ENCODE measurements at places on chromosomes 12 and 14.

DNA sequence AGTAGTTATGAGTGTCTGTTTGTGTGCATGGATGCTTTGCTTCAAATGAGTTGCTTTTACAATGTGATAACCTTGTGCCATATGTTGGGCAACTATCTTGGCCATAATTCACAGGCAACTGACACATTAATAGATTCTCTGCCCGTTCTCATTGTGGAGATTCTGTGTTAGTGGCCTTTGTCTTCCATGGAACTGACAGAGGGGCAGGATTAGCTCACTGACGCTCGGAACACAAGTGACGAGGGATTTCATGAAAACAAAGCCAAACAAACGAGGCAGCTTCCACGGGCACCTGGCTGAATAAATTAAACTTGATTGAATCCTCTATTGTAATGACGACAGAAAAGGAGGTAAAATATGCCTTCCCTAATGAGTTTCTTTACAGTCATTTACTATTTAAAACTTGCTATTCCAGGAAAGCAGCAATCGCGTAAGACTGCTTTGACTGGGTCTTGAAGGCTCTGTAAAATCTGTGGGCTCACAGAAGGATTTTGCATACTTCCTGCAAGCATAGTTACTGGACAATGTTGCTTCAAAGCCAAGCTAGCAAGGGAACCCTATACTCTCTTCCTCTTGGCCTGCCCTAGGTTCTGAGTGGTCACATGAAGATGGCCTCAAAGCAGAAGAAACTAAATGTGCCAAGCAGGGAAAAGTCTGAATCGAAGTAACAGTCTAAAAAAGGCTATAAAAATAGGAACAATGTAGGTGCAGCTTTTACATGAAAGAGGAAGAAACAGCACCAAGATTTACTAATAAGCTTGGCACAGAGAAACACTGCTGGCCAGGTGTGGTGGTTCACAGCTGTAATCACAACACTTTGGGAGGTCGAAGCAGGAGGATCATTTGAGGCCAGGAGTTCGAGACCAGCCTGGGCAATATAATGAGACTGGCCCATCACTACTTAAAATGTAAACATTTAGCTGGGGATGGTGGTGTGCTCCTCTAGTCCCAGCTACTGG is 28.1 kb upstream of the SINHCAF start:
- DNase-seq, result no peak

- DNase-seq, result no peak
Observed at GRCh38 chr12:104352106-104352713, 48.7 kb downstream of the EID3 start.

GRCh38 chr12:54997929-54998522 is 13.5 kb upstream of the TESPA1 start:
- DNase-seq, result no peak

GRCh38 chr14:80215081-80215480 is 3.8 kb upstream of the DIO2 start:
- DNase-seq, result no peak

DNA sequence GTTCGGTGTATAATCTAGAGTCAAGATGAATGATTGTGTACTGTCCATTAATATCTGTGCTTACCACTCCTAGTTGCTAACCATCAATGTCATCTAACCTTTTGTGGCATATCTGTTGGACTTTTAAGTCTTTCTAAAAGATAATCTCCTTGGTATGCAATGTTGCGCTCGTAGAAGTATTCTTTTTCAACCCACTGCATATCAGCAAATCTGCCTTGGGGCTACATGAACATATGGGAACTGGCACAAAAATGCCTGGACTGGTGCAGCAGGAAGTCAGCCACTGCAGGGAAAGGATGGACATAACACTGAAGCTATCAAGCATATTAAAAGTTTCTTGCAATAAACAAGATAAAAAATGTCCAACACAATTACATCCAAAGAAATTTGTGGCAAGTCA is 124.3 kb upstream of the SLC38A4 start:
- DNase-seq, result no peak

DNA sequence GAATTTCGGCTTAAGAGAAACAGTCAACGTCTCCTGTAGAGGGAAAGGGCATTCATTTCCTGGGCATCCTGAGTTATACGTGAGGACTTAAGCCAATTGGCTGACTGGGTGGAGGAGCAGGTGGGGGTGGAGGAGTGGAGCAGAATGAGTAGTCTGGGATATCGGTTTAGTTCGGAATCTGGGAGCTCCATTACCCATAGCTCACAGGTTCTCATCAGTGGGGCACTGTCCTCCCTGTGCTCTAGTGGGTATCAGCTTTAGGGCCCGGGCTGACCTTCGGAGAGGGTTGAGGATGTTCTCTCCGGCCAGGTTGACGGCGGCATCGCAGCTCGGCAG is 704 bp downstream of the SDR39U1 start:
- no peak for DNase-seq

- DNase-seq, result no peak
Observed at GRCh38 chr12:69435644-69436043, 34.5 kb upstream of the FRS2 start.

GRCh38 chr12:82530394-82530793 is 156.3 kb upstream of the TMTC2 start:
- no peak for DNase-seq

DNA sequence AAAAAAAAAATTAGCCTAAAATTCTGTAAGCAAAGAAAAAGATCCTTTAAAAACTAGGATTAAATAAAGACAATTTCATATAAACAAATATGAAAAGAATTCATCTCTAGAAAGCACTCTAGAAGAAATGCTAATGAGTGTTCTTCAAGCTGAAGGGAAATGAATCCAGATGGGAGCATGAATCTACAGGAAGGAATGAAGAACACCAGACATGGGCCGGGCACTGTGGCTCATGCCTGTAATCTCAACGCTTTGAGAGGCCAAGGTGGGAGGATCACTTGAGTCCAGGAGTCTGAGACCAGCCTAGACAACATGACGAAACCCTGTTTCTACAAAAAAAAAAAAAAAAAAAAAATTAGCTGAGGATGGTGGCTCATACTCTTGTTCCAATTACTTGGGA is 297.2 kb downstream of the FBXL14 start:
- no peak for DNase-seq

DNA sequence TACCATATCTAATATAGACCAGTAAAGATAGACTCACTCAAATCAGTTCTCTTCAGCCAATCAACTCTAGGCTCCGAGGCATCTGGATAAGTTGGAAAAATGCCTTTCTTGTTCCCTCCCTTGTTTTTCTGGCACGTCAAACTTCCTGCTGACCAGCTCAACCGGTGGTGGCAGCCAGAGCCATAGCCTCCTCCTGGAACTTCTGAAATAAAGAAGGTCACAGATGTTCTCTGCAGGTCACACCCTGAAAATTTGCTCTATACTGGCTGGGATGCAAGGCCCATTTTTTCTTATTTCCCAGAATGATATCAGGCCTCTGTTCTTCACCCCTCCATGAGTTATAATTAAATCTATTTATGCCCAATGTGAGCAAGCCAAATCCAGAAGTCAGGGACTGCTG is 81.9 kb downstream of the BMP4 start:
- no peak for DNase-seq

DNA sequence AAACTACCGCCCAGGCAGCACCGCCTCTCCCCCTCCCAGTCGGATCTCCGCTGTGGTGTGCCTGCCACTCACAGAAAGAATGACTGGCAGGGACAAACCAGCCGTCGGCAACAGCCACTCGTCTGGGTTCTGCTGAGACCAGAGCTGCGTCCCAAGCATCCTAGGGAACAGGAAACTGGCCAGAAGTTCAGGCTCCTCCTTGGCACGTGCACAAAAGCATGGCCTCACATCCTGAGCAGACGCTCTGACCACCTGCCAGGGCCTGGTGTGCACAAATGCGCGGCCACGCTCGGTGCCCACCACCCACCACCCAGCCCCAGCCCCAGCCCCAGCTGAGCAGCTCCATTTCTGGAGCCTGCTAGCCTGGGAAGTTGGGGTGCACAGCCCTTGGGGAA is 214.8 kb downstream of the DPF3 start:
- DNase-seq, result no peak

DNA sequence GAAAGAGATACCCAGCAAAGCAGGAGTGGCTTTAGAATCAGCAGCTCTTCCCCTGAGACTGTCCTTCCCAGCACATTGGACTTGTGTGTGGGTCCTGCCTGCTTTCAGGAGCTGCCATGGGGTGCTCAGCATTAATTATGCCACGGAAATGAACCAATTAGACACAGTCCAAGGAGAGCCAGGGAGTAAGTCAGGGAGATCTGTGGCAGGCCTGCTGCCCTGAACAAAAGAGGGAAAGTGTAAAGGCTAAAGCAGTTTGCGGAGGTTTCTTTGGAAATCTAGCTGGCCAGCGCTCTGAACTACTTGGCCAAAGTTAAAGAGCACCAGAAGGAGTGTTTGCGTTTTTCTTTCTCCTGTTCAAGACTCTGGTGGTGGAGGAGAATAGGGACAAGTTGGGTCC is 65.7 kb upstream of the SRSF5 start:
- DNase-seq, result no peak

DNA sequence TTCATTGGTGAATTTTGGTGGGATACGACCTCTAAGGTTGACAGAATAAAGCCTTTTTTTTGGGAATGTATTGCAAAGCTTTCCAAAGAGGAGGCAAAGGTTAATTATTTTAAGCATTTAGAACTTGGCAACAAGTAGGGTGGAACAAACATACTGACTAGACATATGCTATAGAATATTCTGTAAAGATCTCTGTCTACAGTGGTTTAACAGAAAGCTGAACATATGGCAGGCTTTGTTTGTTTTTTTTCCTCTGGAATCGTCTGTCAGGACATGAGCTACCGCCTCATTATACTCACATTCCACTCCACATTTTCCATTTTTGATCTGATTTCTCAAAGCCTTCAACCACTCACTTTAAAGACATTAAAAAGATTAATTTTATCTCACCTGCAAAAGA is 153.4 kb upstream of the PELI2 start:
- no peak for DNase-seq

DNA sequence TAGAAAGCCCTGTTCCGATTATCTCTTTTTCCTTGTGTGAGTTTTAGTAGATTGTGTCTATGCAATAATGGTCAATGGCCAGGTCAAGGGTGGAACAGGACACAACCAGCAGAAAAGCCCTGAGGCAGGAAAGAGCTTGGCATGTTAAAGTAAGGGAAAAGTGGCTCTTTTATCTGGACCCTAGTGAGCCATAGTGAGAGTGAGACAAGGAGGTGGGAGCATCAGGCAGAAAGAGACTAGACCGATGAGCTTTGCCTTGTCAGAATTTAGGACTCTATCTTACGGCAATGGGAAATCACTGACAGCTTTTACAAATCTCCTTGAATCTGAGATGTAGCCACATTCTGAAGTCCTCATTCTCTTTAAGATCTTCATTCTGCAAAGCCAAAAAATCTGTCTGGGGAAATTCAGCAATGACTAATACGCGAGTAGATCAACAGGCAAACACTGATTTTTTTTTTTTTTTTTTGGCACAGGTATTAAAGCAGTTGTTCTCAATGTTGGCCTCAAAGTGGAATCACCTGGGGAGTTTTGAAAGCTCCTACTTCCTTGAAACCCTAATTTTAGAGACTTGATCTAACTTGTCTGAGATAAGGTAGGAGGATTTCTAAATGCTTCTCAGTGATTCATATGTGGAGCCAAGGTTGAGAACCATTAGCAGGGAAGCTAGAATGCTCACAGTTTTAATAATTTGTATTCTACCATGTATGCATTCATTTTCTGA is 33.9 kb downstream of the TMEM19 start:
- no peak for DNase-seq

DNA sequence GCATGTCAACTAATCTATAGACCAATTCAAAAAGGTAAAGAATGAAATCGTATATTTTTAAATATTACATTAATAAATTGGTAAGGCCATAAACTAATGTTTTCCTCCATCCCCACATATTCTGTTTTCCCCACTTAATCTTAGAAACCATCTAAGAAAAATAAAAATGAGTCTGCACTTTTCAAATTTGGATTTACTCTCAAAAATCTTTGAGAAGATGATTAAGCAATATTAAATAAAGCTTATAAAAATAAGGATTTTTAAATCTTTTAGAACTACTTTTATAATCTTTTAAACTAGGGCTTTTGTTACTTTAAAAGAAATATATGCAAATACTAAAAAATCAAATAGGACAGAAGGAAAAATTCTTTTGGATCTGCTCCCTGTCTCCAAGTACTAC is 10.6 kb upstream of the HAL start:
- no peak for DNase-seq

GRCh38 chr12:91910871-91911388 is 234.7 kb downstream of the BTG1 start:
- no peak for DNase-seq

DNA sequence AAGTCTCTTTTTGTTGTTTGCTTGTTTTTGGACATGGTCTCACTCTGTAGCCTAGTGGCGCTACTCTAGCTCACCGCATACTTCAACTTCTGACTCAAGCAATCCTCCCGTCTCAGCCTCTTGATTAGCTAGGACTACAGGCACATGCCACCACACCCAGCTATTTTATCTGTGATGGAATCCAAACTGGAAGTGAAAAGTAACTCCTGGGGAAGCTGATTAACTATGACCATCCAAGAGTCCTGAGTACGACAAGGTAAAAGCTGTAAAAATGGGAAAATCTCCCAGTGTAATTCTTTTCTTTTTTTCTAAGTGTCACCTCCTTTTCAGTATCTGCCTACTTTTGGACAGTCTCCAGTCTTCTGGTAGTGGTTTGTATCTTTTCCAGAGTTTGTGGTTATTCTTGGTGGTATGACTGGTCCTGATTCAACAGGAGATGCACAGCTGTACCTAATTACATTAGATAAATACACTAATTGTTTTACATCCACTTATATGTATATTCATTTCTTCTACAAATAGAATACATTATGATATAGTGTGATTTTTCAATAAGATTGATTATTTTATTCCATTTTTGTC is 97.8 kb downstream of the SLC6A15 start:
- DNase-seq, result no peak

GRCh38 chr12:53980104-53980801 is 4.7 kb upstream of the HOXC10 start:
- DNase-seq, result no peak

DNA sequence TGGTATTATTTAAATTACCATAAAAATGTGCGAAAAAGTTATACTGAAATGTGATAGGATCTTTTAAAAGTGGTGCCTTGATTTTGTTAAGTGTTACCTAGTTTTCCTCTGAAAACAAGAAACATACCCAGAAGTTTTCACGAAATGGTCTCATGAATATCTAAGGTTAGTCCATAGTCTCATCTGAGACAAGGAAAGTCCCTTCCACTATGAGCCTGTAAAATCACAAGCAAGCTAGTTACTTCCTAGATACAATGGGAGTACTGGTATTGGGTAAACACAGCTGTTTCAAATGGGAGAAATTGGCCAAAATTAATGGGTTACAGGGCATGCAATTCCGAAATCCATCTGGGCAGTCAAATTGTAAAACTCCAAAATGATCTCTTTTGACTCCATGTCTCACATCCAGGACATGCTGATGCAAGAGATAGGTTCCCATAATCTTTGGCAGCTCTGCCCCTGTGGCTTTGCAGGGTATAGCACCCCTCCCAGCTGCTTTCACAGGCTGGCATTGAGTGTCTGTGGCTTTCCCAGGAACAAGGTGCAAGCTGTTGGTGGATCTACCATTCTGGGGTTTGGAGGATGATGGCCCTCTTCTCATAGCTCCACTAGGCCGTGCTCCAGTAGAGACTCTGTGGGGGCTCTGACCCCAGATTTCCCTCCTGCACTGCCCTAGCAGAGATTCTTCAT is 271.4 kb downstream of the NAV3 start:
- DNase-seq, result no peak
